ENCODE measurements at places on chromosomes 12 and 14.
A peak's percentile ranks its signal among the peaks of the same experiment; 100 is the strongest.

- no peak for DNase-seq
Observed at GRCh38 chr14:73712540-73713180, 1.5 kb downstream of the PNMA1 start.

GRCh38 chr12:90199006-90199405 lies 490.4 kb upstream of the ATP2B1 start:
- DNase-seq: no peak

- no peak for DNase-seq
Observed at GRCh38 chr14:90785471-90785870, 30.8 kb downstream of the TTC7B start.

DNA sequence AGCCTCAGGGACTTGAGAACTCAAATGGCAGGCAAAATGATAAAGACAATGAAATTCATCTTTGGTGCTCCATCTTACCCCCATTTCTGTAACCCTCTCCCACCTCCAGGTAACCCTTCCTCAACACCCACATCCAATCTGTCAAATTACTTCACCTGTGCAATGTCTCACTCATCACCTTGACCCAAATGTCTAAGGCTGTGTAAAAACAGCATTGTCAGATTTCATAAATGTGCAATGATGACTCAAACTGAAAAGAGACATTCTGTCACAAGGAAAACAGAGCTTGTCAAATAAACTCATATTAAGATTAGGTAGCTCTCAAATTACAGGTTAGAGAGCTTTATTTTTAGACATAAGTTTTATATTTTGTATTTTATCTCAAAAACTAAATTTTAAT lies 19.9 kb upstream of the COCH start:
- no peak for DNase-seq

DNA sequence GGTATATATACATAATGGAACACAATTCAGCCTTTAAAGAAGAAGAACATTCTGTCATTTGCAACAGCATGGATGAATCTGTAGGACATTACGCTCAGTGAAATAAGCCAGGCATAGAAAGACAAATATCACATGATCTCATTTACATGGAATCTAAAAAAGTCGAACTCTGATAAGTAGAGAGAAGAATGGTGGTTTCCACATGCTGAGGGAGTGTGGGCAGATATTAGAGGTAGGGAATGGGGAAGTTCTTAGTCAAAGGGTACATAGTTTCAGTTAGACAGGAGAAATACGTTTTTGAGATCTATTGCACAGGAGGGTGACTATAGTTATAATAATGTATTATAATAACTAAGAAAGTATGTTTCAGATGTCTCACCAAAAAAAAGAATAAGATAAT lies 71.4 kb downstream of the ADAMTS20 start:
- no peak for DNase-seq

- DNase-seq: no peak
Observed at GRCh38 chr12:93229494-93230325, 148.0 kb upstream of the NUDT4 start.

DNA sequence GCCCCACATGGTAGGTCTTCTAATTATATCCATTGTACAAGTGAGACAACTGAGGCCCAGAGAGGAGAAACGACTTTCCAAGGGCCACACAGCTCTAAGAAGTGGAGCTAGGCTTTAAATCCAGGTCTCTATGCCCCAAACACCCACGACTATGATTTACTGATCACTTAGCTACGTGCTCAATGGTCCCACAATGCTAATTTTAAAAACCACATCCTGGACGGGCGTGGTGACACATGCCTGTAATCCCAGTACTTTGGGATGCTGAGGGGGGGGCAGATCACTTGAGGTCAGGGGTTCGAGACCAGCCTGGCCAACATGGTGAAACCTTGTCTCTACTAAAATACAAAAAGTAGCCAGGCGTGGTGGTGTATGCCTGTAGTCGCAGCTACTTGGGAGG lies 8.4 kb upstream of the MLEC start:
- DNase-seq: no peak

GRCh38 chr12:2286047-2286446 lies 233.3 kb downstream of the CACNA1C start:
- DNase-seq: no peak

- DNase-seq: no peak
Observed at GRCh38 chr12:1346126-1346525, 248.3 kb downstream of the FBXL14 start.

DNA sequence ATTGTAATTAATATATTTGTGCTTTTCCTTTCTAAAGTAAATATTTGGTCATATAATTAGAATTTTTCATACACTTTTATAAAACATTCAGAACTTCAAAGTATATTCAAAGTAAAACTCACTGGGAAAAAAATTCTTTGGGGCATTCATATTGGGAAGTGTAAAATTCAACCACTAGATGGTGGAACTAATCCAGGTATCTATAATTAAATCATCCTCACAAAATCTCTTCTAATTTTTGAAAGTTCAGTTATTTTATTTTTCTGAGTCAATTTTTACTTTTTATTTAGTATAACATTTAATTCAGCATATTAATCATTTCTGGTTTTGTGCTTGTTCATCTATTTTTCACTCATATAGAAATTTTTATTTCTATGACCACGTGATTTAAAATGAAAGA lies 81.0 kb downstream of the NTS start:
- no peak for DNase-seq

DNA sequence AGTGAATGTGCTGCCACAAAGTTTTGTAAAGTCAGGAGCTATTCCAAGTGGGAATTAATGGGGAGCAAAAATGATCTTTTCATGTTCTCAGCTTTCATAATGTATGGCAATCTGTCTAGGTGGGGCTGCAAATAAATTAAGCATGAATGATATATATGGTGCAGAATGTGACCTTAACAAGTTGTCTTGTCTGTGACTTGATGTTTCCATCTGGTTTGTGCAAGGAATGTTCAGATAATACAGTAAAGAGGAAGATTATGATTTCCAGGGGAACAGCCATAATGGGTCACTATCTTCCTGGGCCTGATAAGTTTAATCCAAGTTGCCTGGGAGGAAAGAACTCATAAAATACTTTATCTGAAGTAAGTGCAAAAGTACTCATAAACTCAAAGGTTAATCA lies 1815.8 kb upstream of the FLRT2 start:
- DNase-seq: no peak

GRCh38 chr14:97177016-97177415 lies 379.8 kb downstream of the VRK1 start:
- no peak for DNase-seq

DNA sequence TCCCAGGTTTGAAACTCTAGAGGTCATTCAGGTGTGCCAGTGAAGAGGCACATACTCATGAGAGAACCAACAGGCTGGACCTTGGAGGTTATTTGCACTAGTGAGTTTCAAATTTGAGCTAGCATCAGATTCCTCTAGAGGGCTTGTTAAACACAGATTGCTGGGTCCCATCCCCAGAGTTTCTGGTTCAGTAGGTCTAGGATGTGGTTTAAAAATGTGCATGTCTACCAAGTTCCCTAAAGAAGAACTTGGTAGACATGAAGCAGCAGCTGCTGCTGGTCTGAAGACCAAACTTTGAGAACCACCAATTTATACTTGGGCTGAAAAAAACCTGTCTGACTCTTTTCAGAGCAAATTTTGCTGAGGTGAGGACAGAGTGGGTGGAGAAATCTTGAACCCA lies 61.7 kb downstream of the SUSD6 start:
- no peak for DNase-seq

- no peak for DNase-seq
Observed at GRCh38 chr12:14239350-14239934, 126.0 kb upstream of the ATF7IP start.

DNA sequence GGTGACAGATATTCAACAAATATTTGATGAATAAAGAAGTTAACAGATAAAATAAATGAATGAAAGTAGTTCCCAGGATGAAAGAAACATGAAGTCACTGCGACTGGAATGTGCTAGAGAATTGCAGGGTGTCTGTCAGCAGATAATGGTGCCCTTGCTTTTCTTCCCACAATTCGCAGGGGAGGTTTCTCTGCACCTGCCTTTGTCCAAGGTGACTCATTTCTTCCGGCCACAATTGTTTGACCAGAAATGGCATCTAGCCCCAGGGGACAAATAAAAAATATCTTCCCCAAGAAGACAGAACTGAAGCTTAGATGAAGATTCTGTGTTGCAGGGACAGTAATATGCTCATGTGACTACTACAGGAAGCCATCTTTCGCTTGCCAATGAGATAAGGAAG lies 316.1 kb upstream of the TBX3 start:
- DNase-seq: no peak

GRCh38 chr14:91755570-91756295 lies 23.8 kb upstream of the CATSPERB start:
- DNase-seq: no peak

GRCh38 chr14:69651664-69652063 lies 40.3 kb downstream of the SUSD6 start:
- DNase-seq: no peak

GRCh38 chr14:22829661-22830442 lies at the start of gene MRPL52:
Gene MRPL52 (plus strand): TSS chr14:22829887. CDS start chr14:22829913, 26 bp downstream.
- peak; percentile 70 for DNase-seq

GRCh38 chr14:63747846-63748245 lies 20.0 kb upstream of the SGPP1 start:
- DNase-seq: no peak

GRCh38 chr12:46390881-46391280 lies 18.3 kb upstream of the SLC38A2 start:
- DNase-seq: no peak

- DNase-seq: no peak
Observed at GRCh38 chr14:20332431-20332787, 670 bp downstream of the CCNB1IP1 start.

GRCh38 chr12:121124402-121125109 lies 8.1 kb upstream of the P2RX7 start:
- no peak for DNase-seq

DNA sequence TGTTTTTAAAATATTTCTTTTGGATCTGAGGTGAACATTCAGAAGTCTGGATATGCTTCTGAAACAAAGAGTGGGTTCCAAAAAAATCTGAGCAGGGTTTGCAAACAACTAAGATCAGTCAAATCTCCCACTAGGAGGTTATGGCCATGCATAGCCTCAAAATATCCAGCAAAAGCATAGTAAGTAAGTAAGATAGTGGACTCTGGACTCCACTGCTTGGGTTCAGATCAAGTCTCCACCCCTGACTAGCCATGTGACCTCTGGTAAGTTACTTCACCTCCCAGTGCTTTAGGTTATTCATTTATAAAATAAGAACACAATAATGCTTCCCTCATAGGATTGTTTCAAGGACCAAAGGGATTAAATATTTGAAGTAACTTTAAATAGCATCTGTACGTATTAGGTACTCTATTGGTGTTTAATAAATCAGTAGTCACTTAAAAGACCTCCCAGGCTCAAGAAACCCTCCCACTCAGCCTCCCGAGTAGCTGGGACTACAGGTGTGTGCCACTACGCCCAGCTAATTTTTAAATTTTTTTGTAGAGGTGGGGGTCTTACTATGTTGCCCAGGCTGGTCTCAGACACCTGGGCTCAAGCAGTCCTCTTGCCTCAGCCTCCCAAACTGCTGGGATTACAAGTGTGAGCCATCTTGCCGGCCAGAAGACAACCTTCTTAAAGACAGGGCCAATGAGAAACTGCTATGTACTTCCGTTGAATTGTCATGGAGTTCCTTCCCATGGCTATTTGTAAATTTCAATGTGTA lies 95.7 kb upstream of the SOX5 start:
- no peak for DNase-seq

- no peak for DNase-seq
Observed at GRCh38 chr12:75738486-75738885, 227.1 kb upstream of the KRR1 start.

GRCh38 chr12:57551637-57552305 lies 1.9 kb downstream of the KIF5A start:
- no peak for DNase-seq

DNA sequence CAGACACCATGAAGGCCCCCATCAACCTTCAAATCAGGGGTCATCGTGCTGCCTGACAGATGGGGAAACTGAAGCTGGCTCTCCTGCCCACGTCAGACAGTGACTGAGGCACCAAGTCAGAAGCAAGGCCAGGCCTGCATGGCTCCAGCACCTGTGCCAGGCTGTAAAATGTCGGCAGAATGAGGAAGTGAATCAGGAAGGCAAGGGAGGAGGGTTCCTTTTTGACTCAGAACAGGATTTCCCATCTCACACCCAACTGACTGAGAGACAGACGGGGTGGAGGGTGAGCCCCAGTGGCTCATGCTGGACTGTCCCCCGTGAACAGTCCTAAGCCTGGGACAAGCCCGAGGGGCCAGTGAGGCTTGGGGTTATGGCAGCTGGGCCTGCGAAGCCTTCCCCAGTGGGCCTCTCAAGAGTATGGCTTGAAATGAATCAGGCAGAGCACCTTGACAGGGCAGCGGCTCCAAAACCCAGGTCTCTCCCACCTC lies 20.9 kb downstream of the SYNE3 start:
- no peak for DNase-seq

DNA sequence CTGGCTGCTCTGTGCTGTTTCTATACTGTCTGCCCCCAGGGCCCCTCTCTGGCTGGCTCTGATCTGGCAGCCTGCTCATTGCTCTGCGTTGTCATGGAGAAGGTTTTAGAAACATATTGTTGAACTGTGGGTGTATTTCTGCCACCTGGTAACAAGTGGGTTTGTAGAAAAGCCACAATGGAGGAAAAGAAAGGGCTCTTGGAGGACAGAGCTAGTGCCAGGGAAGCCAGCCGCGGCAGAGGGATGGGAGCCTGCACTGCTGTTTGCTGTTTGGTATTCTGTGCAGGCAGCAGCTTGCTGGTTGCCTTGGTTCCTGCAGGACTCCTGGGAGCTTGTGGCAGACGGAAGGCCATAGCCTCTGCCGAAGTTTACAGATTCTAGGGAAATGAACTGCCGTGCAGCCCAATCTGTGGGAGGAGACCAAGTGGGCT lies 15.1 kb downstream of the CCDC177 start:
- no peak for DNase-seq

GRCh38 chr12:639566-639965 lies 23.7 kb downstream of the NINJ2 start:
- DNase-seq: no peak

DNA sequence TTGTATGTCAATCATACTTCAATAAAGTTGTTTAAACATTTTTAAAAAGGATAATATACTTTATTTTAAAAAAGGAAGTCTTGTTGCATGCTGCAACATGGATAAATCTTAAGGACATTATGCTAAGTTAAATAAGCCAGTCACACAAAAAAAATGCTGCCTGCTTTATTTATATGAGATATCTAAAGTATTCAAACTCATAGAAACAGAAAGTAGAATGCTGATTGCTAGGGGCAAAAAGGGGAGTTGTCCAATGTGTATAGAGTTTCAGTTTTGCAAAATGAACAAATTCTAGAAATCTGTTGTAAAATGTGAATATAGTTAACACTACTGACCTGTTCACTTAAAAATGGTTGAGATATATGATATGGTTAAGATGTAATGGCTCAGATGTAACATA lies 8.7 kb downstream of the KLRC4 start:
- DNase-seq: no peak

DNA sequence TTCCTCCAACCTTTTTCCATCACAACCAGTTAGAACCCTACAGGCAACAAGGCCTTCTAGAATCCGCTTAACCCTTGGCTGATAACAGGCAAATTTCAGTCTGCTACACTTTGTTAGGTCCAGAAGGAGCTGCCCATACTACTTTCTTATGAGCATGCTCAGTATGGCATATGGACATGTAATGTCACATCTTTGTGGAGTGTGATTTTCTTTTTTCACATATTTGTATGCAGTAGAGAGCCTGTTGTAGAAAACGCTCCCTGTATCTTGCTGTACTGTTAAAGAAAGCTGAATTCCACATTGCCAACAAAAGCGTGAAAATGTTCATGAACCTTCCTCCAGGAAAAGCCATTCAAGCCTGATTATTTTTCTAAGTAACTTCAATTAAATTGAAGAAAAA lies 196.5 kb downstream of the SLC41A2 start:
- DNase-seq: no peak

GRCh38 chr14:100362311-100362927 lies 39.3 kb downstream of the SLC25A47 start:
- no peak for DNase-seq

All from activated CD8-positive, alpha-beta memory T cell treated with anti-CD3 and anti-CD28 coated beads for 1 hour (primary cell).